ENCODE measurements at places on chromosomes 2 and 18. TPM values are rescaled to one million over a fixed set of nuclear protein-coding genes. Genes with fewer than 3 reads are reported as not detected.

Gene IL1B
- total RNA-seq = not detected

Gene AGAP1
- total RNA-seq = 41.7 TPM

Gene MRPL53
- 88.4 TPM for total RNA-seq

Gene CDH2
- 0.81 TPM for total RNA-seq

Gene ADRA2B
- total RNA-seq = 0.12 TPM

DNA sequence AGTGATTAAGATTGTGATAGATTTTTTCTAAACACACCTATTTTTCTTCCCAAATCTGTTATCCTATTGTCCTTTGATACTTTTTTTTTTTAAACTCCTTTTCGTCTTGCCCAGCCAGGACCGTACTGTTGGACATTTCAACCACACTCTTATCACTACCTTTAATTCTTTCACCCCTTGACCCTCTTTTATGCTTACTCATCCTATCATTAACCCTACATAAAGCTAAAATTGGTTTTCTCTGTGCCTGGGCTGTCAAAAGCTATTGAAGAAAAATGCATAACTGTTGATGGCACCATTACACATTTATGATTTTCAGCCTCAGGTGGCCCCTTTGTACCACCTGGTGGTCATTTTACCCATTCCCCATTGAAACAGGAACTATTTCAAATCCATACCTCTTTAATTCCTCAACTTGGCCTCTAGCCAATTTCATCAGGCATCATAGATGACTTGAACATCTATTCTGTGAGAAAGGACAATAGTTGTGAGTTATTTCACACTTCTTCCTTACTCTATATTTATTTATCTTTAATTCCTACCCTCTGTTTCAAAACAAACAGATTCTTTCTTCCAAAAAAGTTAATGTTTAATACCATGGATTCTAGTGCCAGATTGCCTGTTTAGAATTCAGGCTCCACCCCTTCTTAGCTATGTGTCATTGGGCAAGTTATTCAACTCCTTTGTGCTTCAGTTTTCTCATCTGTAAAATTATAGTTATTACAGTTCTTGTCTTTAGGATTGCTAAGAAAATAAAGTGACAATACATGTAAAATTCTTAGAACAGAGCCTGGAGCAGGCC is 258.6 kb downstream of the CAMKMT start:
- no peak overlapping the region for H3K27ac ChIP-seq
- H3K36me3 ChIP-seq = no peaks in the 10 kb centered on the region
- H3K4me3 ChIP-seq = no peak overlapping the region

DNA sequence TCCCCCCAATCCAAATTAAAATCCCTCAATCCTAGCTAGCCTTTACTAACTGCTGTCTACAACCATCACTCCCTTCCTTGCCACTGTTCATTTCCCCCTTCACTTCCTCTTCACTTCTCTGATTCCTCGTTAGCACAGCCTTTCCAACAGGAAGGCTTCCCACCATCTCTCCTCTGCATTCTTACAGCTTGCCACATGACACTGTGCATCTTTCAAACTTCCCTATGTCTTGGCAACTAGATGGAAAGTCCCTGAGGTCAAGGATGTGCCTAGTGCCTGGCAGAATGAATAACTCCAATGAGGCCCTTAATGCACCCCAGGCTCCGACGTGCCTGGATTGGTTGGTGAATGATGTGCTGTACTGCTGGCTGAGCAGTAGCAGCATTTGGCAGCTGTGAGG is 15.2 kb downstream of the SAP130 start:
- no peak overlapping the region for H3K4me3 ChIP-seq
- H3K4me1 ChIP-seq = no peaks in the 10 kb centered on the region
- H3K27me3 ChIP-seq = no peaks in the 10 kb centered on the region
- H3K36me3 ChIP-seq = peaks cover 6% of the 10 kb centered on the region
- H3K27ac ChIP-seq = no peak overlapping the region

DNA sequence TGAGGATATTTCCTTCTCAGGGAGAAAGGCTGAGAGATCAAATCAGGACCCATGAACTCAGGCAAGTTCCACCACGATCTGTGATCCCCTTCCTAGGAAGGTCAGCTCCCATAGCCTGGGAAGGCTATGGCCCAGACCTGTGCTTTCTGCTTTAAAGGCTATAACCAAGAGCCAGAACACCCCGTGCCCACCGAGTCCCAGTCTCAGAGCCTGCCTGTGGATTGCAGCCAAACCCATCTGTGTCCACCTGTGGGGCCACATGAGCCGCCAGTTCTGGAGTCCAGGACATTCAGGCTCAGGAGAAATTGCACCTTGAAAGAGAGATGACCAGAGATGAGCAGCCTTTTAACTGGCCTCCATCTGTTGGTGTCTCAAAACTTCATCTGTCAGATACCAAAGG is 46.9 kb downstream of the MAL start:
- no peaks in the 10 kb centered on the region for H3K36me3 ChIP-seq
- no peaks in the 10 kb centered on the region for H3K4me1 ChIP-seq
- H3K27ac ChIP-seq = no peak overlapping the region

GRCh38 chr2:235138339-235138738 is 186.5 kb downstream of the SH3BP4 start:
- DNase-seq = no peak
- no peak overlapping the region for H3K4me3 ChIP-seq
- no peaks in the 10 kb centered on the region for H3K27me3 ChIP-seq

- peaks cover 49% of the 10 kb centered on the region for H3K4me1 ChIP-seq
- no peaks in the 10 kb centered on the region for H3K27me3 ChIP-seq
- DNase-seq = no peak
- no peaks in the 10 kb centered on the region for H3K36me3 ChIP-seq
- peak overlapping the region; percentile 45 for H3K4me3 ChIP-seq
- peak overlapping the region; percentile 65 for H3K27ac ChIP-seq
These were observed 1.2 kb downstream of the GALNT5 start for GRCh38 chr2:157258520-157259326.

GRCh38 chr2:127125821-127126220 is 18.9 kb upstream of the BIN1 start:
- no peaks in the 10 kb centered on the region for H3K27me3 ChIP-seq
- peaks cover 59% of the 10 kb centered on the region for H3K4me1 ChIP-seq
- no peak overlapping the region for H3K4me3 ChIP-seq
- no peak overlapping the region for H3K27ac ChIP-seq

DNA sequence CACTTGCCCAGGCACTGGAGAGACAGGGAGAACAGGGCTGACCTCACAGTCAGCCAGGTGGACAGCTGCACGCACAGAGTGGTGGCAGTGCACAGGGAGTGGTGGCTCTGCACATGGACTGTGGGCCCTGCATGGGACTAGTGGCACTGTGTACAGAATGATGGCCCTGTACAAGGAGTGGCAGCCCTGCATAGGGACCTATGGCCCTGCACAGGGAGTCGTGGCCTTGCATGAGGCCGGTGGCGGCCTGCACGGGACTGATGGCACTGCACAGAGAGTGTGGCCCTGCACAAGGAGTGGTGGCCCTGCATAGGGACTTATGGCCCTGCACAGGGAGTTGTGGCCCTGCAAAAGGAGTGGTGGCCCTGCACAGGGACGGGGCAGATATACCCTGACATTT is 19.1 kb upstream of the STEAP3 start:
- DNase-seq = no peak
- no peaks in the 10 kb centered on the region for H3K4me1 ChIP-seq
- H3K27me3 ChIP-seq = no peaks in the 10 kb centered on the region
- no peaks in the 10 kb centered on the region for H3K36me3 ChIP-seq
- H3K4me3 ChIP-seq = no peak overlapping the region
